ENCODE measurements at places on chromosomes 16 and 17.

DNA sequence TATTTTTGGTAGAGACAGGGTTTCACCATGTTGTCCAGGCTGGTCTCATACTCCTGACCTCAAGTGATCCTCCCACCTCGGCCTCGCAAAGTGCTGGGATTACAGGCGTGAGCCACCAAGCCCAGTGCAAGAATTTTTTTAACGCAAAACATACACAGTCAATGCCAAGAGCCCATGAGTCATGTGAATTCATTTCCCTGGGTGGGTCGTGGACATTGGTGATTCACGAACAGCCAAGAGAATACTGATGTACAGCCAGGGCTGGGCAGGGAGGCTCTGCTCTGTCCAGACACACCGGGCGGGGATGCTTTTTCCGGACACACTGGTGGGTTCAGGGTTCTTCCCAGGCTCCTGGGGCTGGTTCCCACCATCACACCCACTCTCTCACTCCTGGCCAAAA, 17.7 kb downstream of the SLC38A8 start:
- no peak for DNase-seq

- DNase-seq = no peak
Observed at GRCh38 chr17:1909985-1910384, 80.2 kb downstream of the RPA1 start.

GRCh38 chr16:3577302-3577752, at the start of gene NLRC3:
TSS of gene NLRC3 (minus strand) at chr16:3577403. CDS start at chr16:3565036, 12,367 bp downstream.
- DNase-seq = no peak

DNA sequence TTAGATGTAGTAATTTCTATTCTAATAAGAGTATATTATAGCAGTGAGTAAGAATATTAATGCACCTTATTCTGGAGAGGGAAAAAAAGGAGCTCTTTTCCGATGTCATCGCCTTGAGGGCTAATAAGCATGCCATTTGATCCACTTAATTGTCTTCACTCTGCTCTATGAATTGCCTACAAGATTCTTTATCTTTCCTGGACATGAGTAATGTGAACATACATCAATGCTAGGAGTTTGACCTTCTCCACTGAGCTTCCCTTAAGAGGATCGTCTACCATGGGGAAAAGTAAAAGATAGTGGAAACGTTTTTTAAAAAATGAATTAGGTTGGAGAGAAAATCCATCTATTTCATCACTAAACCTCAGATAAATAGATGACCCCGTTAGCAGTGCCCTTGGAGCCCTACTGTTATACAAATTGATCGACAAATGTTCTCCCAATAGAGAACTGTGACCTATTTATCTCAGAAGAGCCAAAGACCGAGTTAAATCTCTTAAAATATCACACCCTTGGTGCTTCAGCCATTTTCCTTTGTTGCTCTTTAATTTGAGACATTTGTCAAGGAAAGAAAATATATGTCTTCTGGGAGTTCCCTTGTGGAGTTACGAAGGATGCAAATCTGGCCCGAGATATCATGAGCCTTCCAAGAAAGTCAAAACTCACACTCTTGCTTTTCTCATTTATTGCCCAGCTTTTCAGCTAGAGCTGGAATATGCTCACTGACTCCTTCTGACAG, 898.5 kb downstream of the KCNJ2 start:
- no peak for DNase-seq

GRCh38 chr17:39813631-39814030, 50.5 kb downstream of the IKZF3 start:
- no peak for DNase-seq

DNA sequence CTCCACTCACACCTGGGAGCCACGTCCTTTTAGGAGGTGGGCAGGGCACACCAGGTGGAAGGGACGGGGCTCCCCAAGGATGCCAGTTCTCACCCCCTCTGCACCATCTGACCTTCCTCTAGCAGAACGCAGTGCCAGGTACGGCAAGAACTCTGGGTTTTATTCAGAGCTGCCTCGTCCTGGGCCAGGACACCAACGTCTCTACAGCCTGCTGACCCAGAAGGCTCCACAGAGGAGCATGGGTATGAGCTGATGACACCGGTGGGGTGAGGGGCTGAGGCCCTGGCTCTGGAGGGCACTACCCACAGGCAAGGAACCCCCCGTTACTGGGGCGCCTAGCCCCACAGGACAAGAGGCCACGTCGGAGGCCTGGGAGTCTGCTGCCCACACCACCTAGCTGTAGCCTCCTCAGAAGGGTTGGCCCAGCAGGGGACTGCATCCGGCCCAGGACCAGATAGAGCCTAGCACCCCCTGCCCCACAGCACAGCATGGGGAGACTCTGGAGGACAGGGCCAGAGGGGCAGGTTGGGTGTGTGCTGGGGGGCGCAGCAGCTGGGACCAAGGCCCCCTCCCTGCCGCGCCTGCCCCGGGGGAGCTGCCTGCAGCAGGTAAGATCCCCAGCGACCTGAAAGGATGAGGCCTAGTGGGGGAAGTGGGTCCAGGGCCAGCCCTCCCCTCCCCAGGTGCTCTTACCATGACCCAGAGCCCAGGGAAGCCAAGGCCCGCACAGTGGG, 13.9 kb downstream of the BCAR1 start:
- DNase-seq = peak; percentile 62

DNA sequence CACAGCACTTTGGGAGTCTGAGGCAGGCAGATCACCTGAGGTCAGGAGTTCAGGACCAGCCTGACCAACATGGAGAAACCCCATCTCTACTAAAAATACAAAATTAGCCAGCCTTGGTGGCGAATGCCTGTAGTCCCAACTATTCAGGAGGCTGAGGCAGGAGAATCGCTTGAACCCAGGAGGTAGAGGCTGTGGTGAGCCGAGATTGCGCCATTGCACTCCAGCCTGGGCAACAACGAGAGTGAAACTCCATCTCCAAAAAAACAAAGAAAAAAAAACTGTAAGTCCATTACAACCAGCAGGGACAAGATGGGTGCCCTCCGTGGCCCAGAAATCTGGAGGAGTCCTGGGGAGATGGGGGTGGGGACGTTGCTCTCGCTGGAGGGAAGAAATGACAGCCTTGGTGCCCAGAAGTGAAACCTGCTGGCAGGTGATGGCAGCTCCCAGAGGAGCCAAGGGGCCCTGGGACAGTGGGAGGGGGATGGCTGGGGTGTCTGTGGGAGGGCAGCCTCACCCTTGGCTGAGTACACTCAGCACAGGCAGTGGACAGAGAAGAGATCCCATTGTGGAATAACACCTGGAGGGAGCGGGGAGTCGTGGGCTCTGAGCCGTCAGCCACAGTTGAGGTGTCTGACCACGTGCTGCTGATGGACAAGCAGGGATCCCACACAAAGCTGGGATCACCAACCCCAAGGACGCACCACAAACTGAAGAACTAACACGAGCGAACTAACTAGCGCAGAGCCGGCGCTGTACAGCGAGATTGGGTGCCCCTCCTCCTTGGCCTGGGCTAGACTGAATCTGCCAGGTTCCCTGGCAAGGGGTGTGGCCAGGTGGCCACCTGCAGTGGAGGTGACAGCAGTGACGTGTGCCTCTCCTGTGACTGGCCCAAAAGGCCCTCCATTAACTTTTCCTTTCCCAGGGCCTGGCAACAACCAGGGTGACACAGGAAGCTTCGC, 46.9 kb upstream of the BAHCC1 start:
- DNase-seq = peak; percentile 41

DNA sequence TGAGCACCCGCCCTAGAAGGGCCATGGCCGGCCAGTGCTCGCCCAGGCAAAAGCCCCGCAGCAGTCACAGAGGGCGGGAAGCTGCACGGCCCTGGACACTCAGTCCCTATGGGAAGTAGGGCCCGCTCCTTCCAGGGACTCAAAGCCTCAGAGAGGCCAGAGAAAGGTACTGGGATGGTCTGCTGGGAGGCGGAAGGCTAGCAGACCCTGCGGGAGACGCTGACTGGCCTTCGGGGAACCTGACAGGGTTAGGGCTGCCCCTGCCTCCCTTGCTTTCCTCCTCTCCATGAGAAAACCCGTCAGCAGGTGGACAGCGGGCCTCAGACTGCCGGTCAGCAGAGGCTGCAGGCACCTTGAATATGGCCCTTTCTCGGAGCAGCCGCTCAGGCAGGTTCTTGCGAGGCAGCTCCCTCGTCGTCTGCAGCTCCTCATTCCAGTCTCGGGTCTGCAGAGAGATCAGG, 11.5 kb downstream of the CLUH start:
- DNase-seq = peak; percentile 37

DNA sequence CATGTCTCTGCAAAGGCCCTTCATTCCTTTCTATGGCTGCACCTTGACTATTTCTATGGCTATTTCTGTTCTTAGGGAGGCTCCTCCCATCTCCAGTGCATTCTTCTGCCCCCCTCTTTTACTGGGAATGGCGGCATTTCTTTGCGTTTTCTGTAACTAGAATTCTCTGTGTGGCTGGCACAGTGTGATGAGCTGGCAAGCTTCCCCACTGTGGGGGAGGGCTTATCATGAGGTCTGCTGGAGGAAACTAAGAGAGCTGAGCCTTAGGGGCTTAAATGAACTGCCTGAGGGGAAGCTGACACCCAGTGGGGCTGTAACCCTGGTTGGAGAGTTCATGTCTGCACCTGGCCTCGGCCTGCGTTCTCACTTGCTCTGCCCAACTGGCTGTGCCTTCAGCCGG, 1.5 kb upstream of the CARD14 start:
- no peak for DNase-seq

GRCh38 chr16:48272837-48273421, 25.6 kb upstream of the ABCC11 start:
- DNase-seq = no peak

- DNase-seq = no peak
Observed at GRCh38 chr17:69654981-69655855, 240.7 kb downstream of the MAP2K6 start.

DNA sequence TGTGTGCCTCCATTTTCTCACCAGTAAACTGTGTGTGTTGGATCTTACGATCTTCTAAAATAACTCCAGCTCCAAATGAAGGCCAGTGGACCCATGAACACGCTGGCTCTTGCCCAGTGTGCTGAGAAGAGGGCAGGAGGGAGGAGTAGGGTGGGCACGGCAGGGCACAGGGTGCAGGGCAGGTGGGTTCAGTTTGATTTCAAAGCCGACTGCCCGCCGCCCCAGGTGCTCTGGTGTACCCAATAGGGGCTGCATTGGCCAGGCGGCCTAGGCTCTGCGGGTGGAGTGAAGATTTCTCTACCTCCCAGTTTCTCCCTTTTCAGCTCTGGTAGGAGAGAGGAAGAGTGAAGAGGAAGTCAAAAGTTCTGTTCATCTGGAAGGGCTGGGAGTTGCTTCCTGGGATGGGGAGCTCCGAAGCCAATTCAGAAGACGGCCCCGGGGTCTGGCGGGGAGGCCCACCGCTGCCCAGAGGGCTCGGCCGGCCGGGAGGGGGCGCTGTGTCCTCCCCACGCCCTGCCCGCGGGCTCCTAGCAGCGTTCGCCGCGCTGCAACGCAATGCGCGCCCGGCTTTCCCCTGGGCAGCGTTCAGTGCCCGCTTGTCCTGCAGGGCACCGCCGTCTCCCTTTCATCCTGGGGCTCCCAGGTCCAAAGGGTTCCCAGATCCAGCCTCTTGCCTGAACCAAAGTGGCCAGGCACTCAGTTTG, 1.1 kb upstream of the CRHR1 start:
- peak; percentile 60 for DNase-seq

DNA sequence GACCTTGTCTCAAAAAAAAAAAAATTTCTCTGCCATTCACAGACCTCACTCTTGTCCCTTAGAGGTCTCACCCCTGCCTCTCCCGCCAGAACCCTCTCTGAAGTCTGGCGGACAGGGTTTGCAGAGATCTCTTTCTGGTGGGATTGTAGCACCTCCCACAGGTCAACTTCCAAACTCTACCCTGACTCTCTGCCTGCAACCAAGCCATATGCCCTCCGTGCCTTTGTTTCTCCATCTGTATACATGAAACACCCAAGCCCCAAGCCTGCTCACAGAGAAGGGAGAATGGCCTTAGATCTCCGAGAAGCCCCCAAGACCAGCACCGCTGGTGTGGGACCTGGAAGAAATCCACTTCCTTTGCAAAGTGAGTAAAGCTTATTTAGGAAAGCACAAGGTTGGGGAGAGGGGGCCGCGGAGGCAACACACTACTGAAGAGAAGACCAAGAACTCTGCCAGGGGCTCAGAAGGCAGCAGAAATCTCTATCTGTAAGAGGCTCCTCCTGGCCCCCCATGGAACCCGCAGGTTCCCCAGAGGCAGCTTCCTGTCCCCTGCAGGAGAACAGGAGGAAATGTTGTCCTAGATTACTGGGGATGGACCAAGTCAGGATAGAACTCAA, 219.9 kb downstream of the C16orf78 start:
- no peak for DNase-seq

DNA sequence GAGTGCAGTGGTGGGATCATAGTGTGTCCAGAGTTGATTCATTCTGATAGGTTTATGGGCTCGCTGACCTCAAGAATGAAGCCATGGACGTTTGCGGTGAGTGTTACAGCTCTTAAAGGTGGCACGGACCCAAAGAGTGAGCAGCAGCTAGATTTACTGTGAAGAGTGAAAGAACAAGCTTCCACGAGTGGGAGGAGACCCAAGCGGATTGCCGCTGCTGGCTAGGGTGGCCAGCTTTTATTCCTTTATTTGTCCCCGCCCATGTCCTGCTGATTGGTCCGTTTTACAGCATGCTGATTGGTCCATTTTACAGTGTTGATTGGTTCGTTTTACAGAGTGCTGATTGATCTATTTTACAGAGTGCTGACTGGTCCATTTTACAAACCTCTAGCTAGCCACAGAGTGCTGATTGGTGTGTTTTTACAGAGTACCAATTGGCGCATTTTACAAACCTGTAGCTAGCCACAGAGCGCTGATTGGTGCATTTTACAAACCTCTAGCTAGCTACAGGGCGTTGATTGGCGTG, 17.5 kb downstream of the CACNG4 start:
- no peak for DNase-seq

- no peak for DNase-seq
Observed at GRCh38 chr17:8818654-8819330, 19.6 kb upstream of the MFSD6L start.

- no peak for DNase-seq
Observed at GRCh38 chr17:39352511-39352910, 48.9 kb downstream of the FBXL20 start.

DNA sequence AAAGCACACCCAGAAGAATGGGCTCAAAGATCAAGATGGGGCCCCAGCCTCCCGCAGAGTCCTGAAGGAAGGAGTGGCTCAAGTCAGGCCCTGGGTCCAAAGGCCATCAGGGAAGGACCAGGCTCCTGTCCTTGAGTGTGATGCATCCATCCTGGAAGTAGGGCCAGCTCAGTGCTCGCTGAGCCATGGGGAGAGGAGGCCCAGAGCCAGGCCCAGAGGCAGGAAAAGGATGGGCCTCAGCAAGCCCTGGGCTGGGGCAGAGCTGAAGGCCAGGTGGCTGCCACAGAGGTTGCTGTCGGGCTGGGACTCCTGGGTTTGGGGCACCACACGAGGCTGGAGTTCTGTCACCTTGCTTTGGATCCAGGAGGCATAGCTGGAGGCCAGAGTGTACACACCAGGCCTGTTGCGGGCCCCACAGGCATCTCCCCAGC, 3.7 kb downstream of the PRSS8 start:
- DNase-seq = peak; percentile 25

DNA sequence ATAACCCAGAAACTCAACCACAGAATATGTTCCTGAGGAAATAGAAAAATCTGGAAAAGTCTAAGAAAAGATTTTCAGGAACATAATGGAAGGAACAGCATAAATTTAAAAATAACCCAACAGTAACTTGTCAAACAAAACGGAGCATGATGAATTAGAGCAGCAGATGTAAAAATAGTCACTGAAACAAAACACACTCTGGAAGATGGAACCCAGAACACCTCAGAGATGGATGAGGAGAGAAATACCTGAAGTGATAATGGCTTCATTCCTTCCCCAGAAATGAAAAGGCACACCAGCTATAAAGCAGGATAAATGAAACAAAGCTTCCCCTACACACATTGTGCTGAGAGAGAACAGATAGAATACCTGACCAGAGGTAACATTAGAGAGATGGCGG, 6.3 kb downstream of the TK1 start:
- DNase-seq = no peak

GRCh38 chr16:2159175-2159838, 3.7 kb downstream of the TRAF7 start:
- peak; percentile 88 for DNase-seq
